Right renal cortex interstitium (tissue), 3 donors: ENCODE measurements at places on chromosomes 16 and 17.

DNA sequence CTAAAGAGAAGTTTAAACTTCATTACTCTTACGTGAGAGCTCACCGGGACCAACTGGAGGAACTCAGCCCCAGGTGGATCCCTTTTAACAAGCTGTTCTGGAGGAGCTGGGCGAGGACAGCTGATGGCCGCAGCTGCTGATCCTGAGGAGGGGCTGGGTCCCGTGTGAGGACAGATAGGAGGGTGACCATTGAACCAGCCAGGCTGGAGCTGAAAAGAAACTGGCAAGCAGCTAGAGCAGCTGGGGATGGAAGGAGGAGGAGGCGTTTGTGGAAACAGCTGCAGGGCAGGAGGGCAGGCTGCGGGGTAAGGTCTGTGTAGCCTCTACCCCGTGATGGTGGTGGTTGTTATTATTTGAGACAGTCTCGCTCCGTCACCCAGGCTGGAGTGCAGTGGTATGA, 119.5 kb downstream of the AATF start:
- no peak for DNase-seq

DNA sequence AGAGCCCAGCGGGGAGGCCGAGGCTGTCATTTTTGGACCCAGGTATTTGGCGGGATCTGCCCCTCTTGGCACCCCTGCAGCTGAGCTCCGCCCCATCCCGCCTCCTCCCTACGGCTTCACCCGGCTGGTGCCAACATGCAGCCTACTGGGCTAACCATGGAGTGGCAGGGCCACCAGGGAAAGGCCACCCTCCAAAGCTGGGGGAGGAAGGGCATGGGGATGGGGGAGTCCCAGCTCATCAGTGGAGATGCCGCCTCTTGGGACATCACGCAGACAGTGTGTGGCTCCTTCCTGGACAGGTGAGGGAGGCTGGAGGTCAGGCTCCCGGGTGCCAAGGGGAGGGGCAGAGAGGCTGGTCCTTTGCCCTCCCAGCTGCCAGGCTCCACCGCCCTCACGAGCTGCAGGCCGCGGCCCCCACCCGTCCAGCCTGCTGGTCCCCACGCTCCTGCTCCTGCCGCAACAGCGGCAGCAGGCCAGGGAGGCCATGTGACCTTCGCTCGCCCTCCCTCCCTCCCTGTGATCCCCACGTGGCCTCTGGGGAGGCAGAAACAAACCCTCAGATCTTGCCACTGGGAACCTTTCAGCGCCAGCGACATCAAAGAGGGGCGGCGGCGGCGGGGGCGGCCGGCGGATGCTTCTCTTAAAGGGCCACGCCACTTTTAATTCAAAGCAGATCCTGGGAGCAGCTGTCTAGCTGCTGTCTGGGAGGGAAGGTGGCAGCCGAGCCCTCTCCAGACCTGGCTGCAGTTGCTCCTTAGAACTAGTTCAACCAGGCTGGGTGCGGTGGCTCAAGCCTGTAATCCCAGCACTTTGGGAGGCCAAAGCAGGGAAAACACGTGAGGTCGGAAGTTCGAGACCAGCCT, 6.8 kb upstream of the NOTUM start:
- DNase-seq = no peak

- no peak for DNase-seq
Measured at GRCh38 chr16:80283466-80284392, 257.1 kb upstream of the DYNLRB2 start.

- DNase-seq = no peak
Measured at GRCh38 chr16:68146585-68146984, 61.4 kb downstream of the NFATC3 start.

DNA sequence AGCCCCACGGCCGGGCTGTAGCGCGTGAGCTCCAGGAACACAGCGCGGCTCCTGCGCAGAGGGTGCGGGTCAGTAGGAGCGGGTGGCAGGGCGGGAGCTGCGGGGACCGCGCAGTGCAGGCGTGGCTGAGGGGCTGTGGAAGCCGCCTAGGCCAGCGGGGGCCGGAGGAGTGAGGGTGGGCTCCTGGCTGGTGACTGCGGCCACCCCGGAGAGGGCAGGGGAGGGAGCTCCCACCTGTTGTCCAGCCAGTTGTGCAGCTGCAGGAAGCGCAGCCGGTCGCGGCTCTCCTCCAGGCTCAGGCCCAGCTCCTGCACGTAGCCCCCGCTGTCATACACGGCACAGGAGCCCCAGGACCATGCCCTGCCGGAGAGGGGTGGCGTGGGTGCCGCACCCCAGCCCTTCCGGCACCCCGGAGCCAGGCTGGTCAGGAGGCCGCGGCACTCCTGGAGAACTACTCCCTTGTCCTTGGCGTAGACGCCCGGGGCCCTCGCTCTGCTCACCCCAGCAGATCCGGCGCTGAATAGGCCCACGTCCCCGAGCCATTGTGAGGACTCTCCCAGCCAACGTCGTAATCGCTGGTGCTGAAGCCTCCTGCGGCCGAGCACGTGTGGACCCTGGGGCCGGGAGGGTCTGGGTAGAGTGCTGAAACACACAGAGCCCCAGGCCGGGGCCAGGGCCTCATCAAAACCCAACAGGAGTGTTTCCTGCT, 43.9 kb downstream of the TSC2 start:
- no peak for DNase-seq

DNA sequence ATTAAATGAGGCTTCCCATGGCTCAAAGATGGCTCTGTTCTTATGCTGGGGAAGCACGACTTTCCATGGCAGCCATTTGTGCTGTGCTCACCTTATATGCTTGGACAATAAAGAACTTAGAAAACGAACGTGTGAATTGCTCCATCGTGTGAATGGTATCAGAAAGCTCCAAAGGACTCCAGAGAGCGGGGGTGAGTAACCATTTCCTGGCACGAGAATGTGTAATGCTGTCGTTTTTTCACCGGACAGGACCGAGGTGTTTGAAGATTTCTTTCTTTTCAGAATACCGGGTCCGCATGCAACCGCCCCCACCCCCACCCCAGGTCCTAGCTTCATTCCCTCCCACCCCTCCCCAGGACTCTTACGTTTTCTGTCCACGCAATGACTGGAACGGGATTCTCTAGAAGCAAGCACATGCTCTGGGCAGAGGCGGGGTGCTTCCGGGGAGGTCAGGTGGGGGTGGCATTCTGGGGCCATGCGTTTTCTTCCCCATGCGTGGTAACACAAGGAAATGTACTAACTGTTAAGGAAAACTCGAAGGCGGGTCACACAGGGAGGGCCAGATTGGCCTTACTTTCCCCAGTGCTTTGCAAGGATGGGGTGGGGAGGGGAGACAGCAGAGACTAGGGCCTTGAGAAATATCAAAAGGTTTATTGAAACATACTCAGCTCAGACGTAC, 26.2 kb downstream of the GPRC5B start:
- DNase-seq = no peak

- DNase-seq = no peak
Measured at GRCh38 chr17:1222321-1222720, 42.5 kb upstream of the ABR start.

- no peak for DNase-seq
Measured at GRCh38 chr17:39517224-39517623, 55.9 kb downstream of the CDK12 start.

DNA sequence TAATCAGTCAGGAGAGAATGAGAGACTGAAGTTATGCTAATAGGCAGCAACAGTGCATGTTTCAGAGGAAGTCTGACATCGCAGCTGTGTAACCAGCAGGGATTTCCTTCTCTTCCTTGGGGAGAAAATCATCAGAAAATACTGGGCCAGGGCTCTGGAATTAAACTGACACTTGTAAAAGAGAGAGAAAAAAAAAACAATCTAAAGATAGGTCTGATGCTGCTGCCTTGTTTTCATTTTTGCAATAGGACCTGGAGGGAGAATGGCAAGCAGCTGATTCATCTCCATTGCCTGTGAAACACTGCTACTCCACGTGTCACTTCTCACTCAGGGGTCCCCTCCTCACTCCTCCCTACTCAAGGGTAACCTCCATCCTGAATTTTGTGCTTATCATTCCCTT, 17.7 kb upstream of the CORO6 start:
- DNase-seq = no peak

DNA sequence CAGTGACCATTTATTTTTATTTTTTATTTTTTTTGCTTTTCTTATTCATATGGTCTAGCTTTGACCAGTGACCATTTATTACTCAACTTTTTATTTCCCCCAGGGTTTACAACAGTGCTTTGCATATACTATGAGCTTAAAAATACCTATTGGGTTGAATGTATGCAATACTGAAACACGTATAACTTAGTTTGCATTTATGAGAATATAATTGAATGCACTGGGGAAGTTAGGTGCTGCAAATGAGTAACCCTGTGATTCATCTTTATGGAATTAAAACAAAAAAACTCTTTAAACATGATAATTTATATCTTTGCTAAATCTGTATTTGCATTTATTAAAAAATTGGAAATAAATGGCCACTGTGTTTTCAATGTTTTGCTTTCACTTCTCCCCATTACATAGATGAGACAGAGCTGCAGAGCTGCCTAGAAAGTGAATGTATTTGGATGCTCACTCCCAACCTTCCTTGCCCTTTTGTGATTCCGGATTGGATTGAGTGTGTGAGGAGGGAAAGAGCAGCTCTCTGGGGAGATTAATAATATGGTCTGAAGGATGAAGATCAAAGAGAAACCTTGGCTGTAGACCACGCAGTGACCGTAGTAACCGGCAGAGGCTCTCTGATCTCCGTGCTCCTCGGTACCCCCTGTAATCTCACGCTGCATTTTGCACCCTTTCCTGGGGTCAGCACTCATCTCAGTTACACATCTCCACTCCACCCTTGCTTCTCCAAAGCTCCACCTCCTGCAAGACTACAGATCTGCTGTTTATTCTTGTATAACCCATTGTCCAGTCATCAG, 14.3 kb downstream of the TMEM100 start:
- DNase-seq = no peak

GRCh38 chr16:29321585-29321984, 84.9 kb downstream of the NPIPB11 start:
- no peak for DNase-seq

DNA sequence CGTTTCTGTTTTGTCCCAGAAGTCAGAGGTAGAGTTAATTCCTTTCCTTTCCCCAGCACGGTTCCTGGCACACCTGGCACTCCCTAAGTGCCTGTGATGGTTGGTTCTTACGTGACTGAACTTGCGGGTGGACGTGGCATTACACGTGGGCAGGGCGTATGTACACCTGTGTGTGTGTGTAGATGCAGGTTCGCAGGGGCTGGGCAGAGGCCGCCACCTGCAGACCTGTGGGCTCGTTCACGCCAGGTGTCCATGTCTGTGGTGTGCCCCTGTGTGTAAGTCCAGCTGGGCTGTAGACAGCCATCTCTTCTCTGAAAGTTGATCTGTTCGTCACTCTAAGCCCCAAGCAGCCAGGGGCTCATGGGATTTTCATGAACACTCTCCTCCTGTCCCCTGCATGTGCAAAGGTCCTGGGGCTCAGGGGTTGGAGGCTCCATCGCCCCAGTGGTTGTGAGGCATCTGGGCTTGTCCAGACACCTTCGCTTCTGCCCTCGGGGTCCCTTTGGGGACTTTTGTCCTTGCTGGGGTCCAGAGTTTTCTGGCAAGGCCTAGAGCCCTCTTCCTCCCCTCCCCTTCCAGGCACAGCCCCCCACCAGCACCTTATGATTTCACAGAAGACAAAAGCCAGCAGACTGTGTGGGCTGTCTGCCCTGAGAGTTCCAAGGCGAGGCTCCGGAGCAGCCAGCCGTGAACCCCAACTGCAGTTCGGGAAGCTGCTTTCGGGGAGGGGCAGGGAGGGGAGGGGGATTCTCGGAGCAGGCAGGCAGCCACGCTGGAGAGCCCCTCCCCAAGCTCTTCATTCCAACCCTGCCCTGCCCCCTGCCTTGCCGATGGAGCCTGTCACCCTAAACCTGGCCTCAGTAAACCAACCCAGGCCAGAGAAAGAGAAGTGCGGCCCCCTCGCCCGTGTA, 5.4 kb upstream of the FSCN2 start:
- no peak for DNase-seq

GRCh38 chr16:74716355-74716754, 15.7 kb upstream of the MLKL start:
- DNase-seq = no peak

DNA sequence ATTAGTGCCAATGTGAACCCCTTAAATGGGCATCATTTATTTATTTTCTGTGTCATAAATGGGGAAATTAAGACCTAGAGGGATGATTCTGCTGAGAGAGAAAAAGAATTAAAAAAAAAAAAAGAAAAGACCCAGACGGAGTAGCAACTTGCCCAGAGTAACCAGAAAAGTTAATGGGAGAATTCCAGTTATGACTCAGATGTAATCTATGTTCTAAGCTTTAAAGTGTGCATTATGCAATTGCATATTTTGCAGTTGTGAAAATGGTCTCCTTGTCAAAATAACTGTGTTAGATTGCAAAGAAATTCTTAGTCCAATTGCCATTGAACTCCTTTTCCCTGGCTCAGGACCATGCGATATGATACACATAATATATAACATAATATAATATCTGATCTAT, 38.6 kb upstream of the TBX2 start:
- DNase-seq = no peak

DNA sequence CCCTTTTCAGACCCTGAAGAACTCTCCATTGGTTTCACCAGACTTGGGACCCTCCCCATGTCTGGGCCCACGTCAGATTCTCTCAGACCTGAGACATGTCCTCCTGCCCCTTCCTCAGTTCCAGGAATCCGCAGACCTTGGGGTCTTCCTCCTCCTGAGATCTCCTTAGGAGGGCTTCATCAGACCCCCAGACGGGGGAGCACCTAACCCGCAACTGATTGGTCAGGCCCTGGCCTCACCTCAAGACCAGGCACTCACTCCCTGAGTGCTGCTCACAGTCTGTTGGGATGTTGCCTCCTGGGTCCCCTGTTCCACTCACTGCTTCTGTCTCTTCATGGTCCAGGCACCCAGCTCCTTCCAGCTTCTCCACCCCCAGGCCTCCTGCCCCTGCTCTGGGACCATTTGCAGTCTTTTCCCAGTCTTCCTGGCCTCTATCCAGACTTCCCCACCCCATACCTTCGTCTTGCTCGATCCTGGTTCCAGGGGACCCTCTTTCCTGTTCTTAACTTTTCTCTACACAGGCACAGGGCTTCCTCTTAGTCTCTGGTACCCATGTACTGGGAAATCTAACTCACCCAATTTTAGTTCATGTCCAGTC, 1.2 kb downstream of the GID4 start:
- no peak for DNase-seq

DNA sequence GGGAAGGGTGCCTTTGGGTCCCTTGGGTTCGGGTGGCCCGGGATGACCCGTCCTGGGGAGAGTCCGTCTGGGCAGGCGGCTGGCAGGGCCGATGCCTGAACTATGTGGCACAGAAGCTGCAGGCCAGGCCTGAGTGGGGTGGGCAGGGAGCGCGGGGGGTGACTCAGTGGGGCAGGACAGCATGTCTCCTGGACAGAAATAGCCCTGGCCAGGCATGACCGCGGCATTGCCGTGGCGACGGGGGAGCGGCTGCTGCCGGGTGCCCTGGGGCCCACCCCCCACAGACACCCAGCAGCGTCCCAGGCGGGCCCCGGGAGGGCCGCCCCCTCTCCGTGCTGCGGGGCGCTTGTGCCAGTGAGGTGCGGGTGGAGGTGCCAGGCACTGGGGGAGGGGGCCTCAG, 1.8 kb upstream of the C1QTNF8 start:
- no peak for DNase-seq

DNA sequence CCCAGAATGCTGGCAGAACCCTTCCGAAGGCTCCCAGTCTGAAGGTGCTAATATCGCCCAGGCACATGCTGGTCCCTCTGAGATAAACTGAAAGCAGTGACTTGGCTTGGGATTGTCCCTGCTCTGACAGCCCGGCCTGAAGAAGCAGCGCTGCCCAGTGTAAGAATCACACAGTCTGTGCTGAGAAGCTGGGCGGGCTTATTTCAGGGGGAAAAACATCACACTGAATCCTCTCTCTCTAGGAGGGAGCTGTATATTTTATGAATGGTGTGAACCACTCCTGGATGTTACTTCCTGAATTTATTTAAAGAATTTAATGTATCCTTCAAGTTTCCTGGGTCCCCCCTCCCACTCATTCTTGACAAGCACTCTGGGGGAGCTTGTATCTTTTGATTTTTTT, 36.3 kb downstream of the GAS7 start:
- DNase-seq = no peak

GRCh38 chr16:87847467-87847784, 21.9 kb downstream of the SLC7A5 start:
- no peak for DNase-seq
